ENCODE measurements at places on chromosomes 7 and 10.

DNA sequence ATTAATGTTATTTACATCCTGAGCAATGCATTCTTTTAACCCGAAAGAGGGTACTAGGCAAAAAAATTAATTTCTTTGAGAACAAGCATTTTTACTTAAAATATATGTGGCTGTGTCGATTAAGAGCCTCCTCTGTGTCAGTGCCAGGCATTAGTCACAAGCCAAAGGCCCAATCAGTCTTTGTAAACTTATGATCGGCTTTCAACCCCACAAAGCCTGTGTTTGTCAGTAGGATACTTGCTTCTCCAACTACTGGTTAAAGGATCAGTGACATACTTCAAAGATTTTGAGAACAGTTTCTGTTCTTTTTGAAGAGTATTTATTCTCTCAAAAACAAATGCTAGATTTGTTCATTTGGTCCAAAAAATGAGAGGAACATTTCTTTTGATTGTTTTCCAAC lies 159.3 kb downstream of the NRCAM start:
- DNase-seq = no peak

DNA sequence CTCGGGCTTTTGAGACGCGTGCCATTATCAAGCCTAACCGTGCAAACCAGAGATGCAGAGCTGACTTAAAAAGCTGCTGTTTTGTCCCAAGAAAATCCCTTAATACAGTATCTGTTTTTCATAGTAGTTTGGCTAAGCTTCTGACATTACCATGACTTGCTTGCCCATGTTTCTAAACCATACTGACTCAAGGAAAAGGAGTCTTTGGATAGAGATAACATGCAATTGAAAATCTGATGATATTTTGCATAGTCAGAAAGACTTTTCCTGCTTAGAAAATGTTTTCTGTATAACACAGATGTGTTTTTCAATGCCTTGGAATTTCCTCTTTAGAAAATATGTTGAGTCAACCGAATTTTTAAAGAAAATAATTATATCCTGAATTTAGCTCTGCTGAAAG lies 21.5 kb upstream of the AKR1E2 start:
- no peak for DNase-seq

- DNase-seq = no peak
Observed at GRCh38 chr7:22329816-22330524, 27.0 kb downstream of the RAPGEF5 start.

GRCh38 chr10:92849234-92849525 lies 860 bp downstream of the EXOC6 start:
- DNase-seq = no peak

DNA sequence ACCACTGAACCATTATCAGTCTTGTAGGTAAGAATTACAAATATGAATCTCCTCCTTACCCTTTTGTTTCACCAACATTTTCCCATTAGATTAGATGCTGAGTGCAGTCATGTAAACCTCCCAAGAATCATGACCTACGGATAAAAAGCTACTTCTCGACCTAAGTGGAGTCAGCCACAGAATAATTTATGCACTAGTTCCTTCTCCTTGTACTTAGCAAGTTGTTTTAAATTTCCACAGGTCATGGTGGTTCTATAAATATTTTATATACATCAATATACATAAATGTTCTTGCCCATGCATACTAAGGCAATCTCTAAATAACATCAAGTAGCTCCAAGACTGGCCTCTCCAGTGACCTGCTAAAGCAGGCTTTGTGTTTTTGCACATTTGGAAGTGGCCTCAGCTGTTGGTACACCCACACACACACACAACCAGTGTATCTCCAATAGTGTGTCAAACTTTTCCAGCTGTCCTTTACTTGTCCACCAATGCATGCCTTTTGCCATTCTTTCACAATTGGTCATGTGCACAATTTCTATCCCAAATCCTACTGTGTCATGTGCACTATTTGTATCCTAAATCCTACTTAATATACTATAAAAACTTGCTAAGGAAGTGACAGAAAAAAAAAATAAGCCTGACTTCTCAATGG lies 21.5 kb downstream of the LMOD2 start:
- no peak for DNase-seq

- DNase-seq = no peak
Observed at GRCh38 chr7:66315192-66315591, 110.1 kb downstream of the TPST1 start.

DNA sequence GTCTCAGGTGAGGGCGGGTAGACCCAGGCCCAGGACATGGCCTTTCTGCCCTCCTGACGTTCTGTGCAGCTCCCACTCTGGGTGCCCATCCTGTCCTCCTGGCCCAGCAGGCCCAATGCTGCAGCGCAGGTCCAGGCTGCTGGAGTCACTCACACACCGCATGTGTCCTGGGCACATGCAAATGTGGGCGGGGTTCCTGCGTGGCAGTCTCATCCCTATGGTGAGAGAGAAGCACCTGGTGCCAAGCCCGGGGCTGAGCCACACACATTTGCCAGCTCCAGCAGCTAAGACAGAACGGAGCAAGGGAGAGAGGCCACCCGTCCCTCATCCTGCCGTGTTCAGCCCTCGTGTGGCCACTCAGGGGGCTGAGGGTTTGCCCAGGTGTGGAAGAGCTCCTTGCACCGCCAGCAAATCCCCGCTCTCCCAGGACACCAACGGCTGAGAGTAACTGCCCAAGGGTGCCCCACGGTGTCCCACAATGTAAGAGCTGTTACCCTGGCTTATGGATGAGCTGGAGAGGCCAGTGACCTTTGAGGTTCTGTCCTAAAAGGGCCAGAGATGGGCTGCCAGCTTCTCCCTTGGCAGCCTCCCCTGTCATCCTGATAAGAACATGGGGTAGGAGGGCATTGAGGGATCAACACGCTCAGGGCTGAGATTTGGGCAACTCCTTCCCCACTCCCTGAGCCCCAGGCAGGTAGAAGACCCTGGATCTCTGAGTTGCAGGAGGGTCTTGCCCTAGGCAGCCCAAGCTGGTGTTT lies 4.4 kb downstream of the FUOM start:
- DNase-seq = no peak

DNA sequence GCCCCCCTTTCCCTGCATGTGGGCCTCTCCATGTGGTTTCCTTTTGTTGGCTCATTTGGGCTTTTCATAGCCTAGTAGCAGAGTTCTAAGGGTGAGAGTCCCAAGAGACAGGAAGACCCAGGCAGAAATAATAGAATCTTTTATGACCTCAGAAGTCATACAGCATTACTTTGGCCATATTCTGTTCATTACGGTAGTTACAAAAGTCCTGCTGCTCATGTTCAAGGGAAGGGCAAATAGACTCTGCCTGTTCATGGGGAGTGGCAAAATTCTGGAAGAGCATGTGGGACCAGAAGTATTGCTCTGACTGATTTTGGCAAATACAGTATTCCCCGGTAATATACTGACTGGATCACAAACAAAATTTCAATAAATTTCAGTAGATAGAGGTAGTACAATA lies 910.3 kb downstream of the LRMDA start:
- no peak for DNase-seq

DNA sequence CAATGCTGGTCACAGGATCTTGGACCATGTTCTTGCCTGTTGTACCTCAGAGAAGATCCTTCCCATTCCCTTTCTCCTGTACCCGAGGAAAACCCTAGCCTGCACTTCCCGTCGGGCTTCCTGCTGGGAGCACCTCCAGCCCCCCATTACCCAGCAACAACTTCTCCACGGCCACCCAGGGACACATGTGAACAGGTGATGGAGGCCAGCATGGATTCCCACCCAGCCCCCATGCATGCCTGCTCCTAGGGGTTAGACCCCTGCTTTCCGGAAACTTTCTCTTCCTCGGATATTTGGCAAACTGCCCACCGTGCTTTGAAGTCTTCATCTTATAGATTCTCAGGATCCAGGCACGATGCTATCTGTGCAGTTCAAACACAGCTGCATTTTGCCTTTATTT lies 67.3 kb downstream of the CALML3 start:
- no peak for DNase-seq

- DNase-seq = no peak
Observed at GRCh38 chr7:54678763-54679489, 80.1 kb downstream of the SEC61G start.

DNA sequence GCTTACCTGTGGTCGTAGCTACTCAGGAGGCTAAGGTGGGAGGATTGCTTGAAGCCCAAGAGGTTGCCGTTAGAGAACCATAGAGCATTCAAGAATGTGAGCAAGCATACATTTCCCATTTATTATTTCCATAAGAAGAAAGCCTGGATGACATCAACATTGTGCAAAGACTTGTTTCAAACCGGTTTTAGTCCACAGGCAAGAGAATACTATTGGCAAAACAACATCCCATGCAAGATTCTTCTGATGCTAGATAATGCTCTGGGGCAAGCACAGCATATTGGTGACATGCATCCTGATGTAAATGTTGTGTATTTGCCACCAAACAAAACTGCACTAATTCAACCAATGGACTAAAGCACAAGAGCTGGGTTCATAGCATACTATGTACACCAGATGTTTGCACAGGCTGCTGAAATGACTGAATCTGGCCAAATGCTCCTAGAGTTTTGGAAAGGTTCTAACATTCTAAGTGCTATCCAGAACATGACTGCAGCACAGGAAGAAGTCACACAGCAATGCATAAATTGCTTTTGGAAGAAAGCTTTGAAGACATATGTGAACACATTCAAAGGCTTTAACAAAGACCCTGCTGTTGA lies 42.6 kb downstream of the OTUD1 start:
- DNase-seq = no peak

DNA sequence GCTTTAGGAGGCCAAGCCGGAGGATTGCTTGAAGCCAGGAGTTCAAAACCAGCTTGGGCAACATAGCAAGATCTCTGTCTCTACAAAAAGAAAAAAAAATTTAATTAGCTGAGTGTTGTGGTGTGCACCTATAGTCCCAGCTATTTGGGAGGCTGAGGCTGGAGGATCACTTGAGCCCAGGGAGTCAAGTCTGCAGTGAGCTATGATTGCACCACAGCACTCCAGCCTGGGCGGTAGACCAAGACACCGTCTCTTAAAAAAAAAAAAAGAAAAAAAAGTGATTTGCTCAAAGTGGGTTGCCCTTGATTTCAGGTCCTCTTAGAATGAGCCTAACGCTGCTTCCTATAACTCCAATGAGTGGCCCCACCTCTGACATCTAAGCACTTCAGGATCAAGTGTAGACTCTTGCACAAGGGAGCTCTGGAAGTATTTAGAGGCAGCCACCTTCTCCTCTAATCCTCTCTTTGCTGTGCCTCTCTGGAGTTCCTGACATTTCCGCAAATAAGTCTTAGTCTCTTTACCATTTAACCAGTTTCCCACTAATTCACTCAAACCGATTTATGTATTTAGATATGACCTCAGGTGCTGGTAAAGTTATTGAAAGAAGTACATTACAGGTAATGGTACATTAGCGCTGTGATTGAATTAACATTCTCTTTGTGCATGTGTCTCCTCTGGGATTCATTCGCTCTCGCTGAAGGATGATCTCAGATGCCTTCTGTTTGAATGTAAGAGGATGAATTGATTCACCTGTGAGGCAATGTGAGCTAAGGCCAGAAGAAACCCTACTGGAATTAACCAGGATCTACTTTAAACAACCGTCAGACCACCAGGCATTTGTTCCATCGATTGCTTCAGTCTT lies 60.8 kb upstream of the CELF2 start:
- DNase-seq = no peak
